ENCODE measurements at places on chromosomes 12 and 14.

DNA sequence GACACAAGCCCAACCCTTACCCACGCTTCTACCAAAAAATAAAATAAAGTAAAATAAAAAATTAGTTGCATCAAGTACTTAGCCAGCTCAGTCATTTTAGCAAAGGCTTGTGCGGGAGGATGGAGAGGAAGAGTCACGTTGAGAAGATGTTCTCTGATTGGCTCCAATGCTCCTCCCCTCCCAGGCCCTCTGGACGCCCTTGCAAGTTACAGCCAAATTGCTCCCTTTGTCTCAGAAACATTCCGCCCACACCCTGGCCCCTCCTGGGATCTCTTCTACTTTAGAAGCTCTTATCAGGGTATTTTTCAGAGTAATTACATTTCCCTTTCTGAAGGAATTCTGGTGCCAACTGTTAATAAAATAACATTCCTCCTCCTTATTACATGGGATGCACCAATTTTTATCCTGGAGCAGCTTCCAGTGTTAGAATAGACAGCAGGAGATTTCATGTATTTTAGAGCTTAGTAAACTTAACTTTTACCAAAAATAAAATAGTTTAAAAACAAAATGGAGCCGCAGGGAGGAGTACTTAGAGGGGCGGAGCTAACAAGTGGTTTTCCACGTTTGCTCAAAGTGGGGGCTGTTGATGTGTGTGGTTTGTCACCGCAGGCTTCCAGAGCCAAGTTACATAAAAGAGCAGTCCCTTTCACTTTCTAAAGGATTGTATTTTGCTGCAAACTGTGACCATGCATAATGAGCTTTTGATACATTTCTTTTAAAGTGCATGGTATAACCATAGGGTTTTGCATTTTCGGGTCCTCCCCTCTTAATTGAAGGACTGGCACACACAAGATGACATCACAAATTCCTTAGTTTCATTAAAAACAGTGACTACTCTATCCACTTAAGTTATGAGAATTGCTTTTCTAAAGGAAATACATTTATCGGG, 71.7 kb upstream of the RAP1B start:
- DNase-seq: peak; percentile 46

DNA sequence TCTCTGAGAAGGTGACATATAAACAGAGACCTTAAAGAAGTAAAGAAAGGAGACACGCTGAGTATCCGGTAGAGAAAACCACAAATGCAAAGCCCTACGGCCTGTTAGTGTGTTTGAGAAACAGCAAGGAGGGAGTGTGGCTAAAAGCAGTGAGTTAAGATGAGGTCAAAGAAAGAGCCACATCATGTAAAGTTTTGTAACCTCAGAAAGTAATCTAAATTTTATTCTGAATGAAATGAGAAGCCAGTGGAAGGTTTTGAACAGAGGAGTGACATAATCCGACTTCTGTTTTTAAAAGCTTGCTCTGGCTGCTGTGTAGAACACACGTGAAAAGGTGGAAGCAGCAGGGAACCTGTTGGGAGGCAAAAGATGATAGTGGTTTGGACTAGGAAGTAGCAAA, 32.6 kb downstream of the PPP2R5E start:
- no peak for DNase-seq

- DNase-seq: no peak
Observed at GRCh38 chr12:108457006-108457733, 57.9 kb upstream of the FICD start.

DNA sequence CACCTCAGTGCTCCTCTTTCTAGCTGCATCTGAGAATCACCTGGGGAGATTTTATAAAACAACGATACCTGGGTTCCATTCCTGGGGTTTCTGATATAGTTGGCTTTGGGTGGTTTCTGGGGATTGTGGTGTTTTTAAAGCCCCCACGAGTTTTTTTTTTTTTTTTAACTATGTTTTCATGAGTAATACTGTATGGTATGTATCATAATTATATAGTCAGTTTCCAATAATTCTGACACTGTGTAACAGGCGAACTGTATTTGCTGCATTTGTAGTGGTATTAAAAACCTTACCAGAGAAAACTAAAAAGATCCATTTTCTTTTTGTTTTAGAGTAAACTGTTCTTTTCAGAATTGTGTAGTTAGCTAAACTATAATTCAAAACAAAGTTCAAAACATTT, 84.9 kb downstream of the SRGAP1 start:
- DNase-seq: no peak

GRCh38 chr12:120131116-120131515, 14.6 kb upstream of the RAB35 start:
- no peak for DNase-seq

- no peak for DNase-seq
Observed at GRCh38 chr14:50008974-50009373, 107.4 kb downstream of the VCPKMT start.

DNA sequence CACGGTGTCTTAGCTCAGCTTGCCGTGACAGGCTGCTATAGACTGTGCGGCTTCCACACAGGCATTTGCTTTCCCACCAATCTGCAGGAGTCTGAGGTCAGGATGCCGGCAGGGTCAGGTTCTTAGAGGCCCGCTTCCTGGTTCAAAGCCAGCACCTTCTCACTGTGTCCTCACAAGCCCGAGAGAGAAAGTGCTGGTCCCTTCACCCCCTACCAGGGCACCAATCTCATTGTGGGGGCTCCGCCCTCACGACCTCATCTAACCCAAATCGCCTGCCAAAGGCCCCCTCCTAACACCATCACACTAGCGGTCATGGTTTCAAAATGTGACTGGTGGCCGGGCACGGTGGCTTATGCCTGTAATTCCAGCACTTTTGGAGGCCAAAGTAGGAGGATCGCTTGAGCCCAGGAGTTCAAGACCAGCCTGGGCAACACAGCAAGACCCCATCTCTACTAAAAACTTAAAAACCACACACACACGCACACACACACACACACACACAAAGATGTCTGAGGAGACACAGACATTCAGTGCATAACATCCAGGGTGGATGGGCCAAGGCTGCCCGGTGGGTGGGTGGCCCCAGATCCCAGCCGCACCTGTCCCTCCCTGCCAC, 26.8 kb downstream of the MMP17 start:
- DNase-seq: no peak

- DNase-seq: no peak
Observed at GRCh38 chr12:131909752-131910219, 15.4 kb downstream of the ULK1 start.

- peak; percentile 72 for DNase-seq
Observed at GRCh38 chr12:2853626-2854025, 3.2 kb downstream of the TEX52 start.

- no peak for DNase-seq
Observed at GRCh38 chr14:71536927-71537772, 395.1 kb upstream of the RGS6 start.

GRCh38 chr14:32702562-32702961, 236.1 kb upstream of the NPAS3 start:
- peak; percentile 19 for DNase-seq

DNA sequence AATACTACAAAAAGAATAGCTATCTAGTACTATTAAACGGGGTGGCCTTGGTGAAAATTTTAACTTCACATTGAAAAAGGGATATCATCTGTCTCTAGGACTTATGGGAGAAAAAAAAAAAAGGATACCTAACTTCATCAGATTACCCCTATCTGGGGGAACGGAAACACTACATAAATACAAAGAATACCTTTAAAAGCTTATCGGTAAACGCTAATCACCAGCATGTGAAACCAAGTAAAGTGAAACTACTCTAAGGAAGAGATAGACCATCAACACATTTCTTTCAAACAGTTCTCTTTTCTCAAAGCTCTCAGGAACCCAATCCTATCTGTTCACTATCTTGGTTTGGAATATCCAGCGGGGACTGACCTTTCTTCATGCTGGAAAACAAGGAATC, 3.5 kb downstream of the KICS2 start:
- DNase-seq: no peak

DNA sequence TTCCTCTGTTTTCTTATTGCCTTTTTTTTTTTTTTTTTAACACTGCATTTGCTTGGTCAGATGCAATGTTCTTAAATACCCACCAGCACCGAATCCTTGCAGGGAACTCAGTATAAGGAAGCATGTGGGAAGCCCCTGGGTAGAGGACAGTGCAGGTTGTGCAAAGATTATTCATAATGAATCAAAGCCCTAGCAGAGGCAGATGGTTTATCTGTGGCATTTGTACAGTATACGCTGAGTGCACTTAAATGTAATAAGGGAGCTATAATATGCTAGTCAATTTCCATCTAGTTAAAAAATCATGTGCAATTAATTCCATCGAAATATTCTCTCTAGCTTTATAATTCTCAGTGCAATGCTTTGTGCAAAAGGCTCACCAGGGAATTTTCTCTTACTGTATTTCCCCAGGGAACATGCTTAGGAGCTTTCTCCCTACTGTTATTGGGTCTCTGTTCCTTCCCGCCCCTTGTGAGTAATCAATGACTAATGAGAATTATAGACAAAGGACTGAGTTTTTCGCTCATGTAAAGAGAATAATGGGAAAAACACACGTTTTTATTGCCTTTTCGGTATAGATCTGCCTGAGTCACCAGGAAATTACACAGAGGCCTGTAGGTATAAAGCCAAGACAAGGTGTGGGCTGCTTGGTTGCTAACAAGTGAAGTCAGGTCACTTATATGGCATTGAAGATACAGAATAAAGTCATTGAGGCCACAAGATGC, 1214.3 kb upstream of the TMEM132C start:
- DNase-seq: no peak

DNA sequence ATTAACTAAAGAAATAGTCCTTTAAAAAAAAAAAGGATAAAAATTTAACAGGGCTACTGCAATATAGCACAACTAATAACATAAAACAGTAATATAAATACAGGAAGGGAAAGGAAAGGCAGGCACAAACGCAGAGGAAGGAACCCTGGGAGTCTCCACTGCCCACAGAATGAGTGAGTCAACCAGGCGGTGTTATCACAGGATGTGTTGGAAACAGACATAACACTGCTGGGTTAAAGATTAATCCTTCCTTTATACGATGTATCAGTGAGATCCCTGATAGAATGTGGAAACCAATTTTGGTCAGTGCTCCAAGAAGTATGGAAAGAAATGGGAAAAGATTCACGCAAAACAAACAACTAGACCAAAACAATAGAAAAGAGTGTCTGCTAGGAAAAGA, 47.9 kb downstream of the FGD6 start:
- DNase-seq: no peak

GRCh38 chr12:89861086-89861485, 152.4 kb upstream of the ATP2B1 start:
- DNase-seq: peak; percentile 55

- no peak for DNase-seq
Observed at GRCh38 chr14:70857496-70857890, 48.2 kb upstream of the MAP3K9 start.

DNA sequence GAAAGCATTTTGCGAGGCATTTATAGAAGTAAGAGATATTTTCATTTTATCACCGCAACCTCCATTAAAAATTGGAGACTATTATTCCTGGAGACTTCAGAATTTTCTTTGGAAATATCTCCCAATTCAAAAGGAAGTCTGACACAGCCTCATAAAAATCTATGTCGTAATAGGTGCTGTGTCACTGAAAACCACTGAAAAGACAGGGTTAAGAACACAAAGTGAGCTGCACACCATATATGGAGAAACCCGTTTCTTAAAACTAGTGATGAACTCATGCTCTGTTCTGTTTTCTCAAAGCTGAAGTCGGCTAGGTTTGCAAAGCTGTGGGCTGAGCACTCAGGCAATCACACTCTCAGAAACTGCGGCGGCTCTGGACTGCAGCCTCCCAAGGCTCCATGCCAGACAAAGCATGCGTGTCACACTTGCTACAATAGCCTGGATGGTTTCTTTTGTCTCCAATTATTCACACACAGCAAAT, at the start of gene GLIPR1:
GLIPR1 (plus strand) TSS at position 287 of the 481 bp plus-strand sequence; CDS start at position 413, 126 bp downstream.
- DNase-seq: peak; percentile 80

DNA sequence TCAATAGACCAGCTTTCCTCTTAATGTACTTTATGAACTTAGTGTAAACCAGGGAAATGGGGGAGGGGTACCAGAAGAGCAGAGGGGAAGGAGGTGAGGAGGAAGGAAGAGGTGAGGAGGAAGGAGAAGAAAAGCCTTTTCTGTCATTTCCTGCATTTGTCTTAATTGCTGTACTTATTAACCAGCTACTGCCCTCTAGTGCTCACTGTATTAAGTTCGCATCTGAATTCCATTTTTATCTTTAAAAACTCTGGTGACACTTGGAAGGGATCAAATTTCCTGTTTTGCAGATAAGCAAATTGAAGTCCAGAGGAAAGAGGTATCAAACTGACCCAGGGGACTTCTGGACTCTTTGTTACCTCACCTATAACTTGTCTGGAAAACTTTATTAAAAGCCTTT, 22.2 kb downstream of the MANSC1 start:
- no peak for DNase-seq

- no peak for DNase-seq
Observed at GRCh38 chr14:32786886-32787285, 151.8 kb upstream of the NPAS3 start.

DNA sequence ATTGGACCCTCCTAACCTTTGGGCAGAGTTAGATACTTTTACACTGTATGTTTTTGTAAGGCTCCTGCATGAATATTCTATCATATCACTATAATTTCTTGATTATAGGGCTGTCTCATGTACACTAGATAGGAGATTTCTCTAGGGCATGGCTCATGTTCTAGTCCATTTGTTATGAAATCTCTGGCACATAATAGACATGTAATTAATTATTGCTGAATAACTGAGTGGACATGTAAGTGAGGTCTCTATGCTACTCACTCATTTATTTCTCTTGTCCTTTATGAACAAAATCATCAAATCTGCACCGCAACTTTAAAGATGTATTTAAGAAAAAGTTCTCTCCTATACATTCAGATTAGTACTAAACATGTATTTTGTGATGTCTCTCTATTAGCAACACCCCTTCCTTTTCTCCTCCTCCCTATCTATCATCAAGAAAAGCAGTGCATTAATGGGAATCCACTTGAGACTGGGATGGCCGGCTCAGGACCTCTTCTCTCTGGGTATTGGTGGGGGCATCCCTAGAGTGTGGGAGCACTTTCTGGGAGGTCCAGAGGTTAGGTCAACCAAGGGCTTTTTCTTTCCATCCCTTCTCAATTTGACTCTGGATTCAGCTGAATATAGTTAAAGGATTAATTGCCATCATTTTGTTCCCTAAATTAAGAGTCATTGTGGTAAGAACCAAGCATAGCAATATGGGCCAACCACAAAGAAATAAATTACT, 168.0 kb upstream of the HMGA2 start:
- DNase-seq: no peak

GRCh38 chr12:126191949-126192348, 1126.7 kb downstream of the AACS start:
- no peak for DNase-seq

DNA sequence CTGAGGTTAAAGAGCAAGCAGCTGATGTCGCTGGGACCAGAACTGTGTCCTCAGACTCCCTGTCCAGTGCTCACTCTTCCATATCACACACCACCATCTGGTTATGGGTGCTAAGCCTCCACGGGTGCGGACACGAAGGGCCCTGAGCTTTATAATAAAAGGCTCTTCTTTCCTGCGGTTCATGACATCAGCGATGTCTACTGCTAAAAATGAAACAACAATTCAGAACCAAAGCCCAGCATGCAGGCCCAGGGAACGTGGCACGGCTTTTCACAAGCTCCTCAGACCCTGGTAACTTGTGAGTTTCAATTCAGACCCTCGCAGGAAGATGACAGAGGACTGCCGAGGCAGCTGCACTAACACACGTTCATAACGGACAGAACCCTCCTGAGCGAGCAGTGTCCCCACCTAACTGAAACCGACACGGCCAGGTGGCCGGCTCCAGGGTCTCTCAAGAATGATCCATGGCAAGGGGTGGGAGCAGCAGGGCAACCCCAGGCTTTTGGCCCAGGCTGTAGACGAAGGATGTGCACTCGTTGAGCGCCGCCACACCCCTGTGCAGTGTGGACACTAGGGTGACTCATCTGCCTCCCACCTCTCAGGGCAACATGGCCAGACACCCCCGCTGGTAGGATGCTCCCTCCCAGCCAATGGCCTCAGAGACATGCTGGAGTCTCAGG, 180.3 kb downstream of the CALM1 start:
- DNase-seq: no peak

Data from activated T-cell treated with anti-CD3 and anti-CD28 coated beads, Interleukin-2, amount 50 U/mL, for 48 hours (primary cell).